ENCODE measurements at places on chromosomes 16 and 17.

DNA sequence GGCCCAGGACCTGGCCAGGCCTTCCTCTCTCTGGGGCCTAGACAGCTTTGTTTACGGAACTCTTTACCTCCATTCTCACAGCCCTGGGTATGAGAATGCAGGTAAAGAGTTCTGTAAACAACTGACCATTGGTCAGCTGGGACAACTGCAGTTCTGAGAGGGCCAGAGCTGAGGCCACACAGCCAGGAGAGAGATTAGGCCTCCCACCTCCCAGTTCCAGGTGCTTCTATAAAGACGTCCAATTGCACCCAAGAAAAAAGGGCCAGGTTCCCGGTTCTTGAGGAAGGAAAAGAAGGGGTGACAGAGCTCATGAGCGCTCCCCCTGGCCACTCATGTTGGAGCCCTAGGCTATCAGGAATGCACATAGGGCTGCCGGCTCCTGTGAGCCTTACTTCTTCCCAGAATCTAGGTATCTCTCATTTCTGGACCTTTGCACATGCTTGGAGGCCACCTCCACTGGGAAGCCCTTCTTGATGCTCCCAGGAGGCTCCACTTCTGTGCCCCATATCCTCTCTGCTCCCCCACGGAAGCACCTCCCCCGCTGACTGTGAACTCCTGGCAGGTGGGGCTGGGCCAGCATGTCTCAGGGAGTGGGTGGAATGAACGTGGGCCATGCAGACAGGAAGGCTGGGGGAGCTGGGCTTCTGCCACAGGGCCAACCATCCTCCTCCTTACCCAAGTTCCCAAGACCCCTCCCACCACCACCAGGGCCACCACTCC, 13.1 kb downstream of the CNGB1 start:
- DNase-seq, result no peak

DNA sequence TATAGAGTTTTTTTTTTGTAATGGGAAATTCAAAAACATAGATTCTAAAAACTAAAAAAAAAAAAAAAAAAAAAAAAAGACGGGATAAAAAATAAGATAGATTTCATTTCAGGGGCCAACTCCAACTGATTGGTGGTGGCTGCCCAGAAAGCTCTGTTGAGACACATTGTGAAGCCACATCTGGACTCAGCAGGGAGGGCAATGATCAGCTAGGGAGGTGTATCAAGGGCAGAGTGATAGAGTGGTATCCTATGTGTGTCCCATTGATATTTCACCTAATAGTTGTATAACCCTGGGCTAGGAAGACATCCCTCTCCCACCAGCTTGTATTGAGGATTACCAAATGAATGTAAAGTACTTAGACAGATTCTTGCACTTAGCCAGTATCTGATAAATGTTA, 6.7 kb upstream of the CMTR2 start:
- no peak for DNase-seq

- no peak for DNase-seq
Observed at GRCh38 chr16:47127541-47127940, 16.2 kb downstream of the NETO2 start.

GRCh38 chr16:84883301-84883700, 63.5 kb downstream of the CRISPLD2 start:
- DNase-seq, result no peak

All from inflammatory macrophage treated with lipopolysaccharide for 1 hour (primary cell).